ENCODE measurements at places on chromosomes 7 and 10.

DNA sequence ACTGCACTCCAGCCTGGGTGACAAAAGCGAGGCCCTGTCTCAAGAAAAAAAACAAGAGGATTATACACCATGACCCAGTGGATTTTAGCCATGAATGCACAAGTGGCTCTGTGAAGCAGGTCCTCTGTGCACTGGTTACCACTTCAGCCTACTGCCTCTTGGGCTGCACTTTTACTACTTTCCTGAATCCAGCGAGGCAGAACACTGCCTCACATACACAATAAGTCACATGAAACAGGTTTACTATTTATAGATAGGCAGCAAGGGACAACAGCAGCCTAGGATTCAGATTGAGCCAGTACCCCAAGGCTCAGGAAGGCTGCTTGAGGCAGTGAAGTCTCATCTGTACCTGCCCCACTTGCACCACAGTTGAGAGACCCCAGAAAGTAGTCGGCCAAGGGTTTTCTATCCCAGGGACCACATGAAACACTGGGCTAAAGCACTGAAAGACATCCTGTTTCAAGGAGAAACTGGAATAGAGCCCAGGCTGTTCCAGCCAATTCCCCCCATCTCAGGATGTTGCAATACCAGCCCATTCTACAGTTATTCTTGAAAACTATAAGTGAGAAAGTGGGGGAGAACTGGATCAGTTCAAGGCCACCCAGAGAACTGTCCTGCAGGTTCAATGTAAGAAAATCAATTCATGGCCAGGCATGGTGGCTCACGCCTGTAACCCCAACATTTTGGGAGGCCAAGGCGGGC, 10.3 kb upstream of the OGDH start:
- no peak for DNase-seq

DNA sequence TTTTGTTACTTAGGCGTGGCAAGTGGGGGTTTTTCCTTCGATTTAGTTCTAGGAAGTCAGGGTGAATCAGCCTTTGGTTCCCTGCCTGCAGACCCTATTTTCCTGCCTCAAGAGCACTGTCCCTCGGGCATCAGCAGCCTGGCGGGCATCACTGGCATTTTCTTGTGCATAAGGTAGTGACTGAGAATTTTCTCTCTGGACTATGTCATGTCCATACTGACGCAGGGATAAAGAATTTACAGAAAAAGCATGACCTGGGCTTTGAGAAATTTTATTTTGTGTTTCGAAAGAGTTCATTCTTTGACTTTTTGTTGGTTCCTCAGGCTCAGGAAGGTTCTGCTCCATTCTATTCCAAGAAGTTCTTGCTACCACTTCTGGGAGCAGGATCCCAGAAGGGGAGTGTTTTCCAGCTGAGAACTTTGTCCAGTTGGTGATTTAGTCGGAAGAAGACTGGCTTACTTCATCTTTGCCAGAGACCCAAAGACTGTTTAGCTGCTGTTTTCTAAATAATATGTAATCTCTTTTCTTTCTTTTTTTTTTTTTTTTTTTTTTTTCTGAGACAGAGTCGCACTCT, 213.9 kb upstream of the SH2B2 start:
- no peak for DNase-seq

DNA sequence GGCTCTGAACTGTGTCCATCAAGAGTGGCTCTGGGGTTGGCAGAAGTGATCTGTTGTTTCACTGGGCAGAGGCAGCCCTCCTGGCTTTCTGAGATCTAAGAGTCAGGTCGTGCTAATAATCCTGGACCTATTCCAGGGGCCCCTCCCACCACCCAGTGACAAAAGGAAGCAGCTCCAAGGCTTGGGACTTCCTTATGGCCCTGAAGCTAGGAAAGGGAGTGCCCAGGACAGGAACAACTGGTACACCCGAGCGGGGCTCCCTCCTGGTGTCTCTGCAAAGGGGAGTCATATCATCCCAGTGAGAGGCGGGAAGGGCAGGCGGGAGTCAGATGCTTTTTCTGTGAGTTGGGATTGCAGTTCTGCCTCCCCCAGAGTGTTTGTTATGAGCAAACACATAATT, 32.3 kb downstream of the RPS24 start:
- DNase-seq = no peak

GRCh38 chr7:147858421-147858820, 732.1 kb upstream of the C7orf33 start:
- no peak for DNase-seq

- DNase-seq = peak; percentile 46
Observed at GRCh38 chr10:51892965-51893658, 193.7 kb upstream of the CSTF2T start.

DNA sequence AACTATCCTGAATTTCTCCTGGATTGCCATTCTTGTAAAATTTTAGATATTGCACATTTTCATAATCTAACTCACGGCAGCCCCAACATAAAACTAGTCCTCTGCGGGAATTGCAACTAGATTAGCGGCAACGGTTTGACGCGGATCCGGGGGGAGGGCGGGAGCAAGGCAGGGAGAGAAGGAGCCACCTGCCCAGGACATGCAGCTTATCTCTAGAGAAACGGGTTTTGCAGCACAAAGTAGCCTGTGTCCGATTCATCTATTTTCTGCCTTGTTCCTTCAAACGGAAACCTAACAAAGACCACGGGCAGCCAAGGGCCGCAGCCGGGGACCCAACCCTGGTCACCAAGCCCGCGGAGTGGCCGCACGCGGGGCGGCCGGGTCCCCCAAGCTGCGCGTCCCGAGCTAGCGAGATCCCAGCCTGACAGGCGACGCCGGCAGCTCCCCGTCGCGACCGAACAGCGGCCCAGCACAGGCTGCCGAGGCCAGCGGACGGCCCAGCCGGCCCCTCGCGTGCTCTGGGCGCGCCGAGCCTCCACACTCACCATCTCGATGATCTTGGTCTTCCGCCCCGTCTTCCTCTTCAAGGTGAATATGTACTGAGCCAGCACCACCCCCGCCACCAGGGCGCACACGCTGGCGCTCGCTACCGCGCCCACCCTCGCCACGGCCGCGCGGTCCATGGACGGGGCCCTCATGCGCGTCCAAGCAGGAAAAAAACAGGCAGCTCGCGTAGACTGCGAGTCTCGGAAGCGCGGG, at the start of gene NT5C3A:
TSS of gene NT5C3A (minus strand) at position 754 of the 759 bp plus-strand sequence. CDS start at position 683, 71 bp downstream.
- DNase-seq = peak; percentile 44

DNA sequence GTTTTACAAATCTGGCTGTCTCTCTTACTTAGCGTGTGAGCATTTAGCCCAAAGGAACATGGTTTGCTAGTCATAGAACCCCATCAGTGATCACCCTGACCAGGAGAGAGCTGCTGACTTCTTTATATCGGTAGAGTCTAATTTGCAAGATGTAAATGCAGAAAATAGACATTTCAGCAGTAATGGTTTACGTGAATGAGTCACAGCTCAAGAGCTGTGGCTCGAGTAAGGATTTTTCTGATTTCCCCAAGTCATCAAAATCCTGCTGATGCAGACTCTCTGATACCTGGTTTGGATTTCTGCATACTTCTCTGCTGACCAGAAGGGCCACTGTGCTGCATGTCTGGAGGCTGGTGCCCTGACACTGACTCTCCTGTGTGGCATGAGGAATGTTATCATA, 25.7 kb downstream of the NUB1 start:
- no peak for DNase-seq

DNA sequence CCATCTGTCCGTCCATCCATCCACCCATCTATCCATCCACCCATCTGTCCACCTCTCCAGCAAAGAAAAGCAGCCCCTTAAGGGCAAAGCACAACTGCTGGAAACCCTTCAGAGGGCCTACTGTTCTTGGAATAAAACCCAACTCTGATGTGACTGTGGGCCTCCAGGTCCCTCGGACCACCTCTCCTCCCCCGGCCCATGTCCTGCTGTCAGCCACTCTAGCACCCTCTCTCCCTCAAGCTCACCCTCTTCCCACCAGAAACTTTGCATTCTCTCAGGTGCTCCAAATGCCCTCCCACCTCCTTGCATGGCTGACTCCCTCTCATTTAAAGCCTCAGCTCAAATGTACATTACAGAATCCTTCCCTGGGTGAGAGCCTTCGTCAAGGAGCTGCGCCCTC, 110.3 kb downstream of the ARHGAP22 start:
- DNase-seq = no peak

- no peak for DNase-seq
Observed at GRCh38 chr7:151693140-151693539, 173.4 kb upstream of the RHEB start.

GRCh38 chr10:119079599-119080520, 757 bp downstream of the EIF3A start:
- peak; percentile 79 for DNase-seq

GRCh38 chr10:11334436-11334835, 277.0 kb downstream of the USP6NL start:
- no peak for DNase-seq

- DNase-seq = peak; percentile 84
Observed at GRCh38 chr10:15857107-15857575, 3.2 kb downstream of the MINDY3 start.

GRCh38 chr7:155494551-155494950, 36.6 kb downstream of the EN2 start:
- no peak for DNase-seq

- peak; percentile 81 for DNase-seq
Observed at GRCh38 chr7:74453322-74454011, at the start of gene GTF2IRD1. Gene GTF2IRD1, plus strand, starts transcription at chr7:74453906. Its CDS starts 54,175 bp downstream, at chr7:74508081.

GRCh38 chr7:139738101-139738489, 39.7 kb downstream of the HIPK2 start:
- no peak for DNase-seq

DNA sequence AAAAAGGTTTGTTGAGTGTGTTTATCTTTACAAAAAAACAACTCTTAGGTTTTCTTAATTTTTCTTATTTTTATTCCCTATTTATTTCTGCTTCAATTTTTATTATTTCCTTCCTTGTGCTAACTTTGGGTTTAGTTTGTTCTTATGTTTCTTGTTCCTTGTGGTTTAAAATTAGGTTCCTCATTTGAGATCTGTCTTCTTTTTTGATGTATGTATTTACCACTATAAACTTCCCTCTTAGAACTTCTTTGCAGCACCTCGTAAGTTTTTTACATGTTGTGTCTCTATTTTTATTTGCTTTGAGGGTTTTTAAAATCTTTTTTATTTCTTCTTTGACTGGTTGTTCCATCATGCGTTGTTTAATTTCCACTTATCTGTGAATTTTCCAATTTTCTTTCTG, 1217.1 kb upstream of the CELF2 start:
- no peak for DNase-seq

DNA sequence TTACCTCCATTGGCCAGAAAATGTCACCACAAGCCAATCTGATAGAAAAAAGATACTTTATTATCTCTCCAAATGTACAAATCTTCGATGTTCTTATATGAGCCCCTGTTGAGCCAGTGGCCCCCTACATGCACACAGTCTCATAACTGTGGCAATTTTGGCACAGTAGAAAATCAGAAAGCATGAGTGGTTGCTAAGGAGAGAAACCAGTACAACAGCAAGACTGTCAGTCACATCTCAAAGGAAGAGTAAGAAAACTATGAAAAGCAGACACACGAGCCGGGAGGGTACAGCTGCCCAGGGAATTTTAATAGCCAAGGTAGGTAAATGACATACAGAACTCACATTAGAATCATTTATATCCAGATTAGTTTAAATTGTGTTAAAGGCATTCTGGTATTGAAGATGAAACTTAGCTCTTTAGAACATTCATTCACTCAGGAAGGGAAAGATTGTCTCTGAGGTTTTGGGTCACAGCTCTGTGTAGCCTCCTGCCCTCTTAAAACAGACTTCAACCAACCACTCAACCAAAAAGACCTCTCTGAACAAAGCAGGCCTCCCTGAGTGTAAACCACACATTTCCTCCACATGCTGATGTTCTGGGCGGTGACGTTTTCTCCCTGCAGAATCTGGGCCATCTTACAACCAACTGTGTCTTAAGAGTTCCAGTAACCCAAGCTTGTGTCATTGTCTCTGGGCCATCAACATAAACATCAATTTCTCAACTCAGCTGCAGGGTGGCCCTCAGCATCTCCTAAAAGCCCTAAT, 80.8 kb upstream of the ADAM12 start:
- no peak for DNase-seq

DNA sequence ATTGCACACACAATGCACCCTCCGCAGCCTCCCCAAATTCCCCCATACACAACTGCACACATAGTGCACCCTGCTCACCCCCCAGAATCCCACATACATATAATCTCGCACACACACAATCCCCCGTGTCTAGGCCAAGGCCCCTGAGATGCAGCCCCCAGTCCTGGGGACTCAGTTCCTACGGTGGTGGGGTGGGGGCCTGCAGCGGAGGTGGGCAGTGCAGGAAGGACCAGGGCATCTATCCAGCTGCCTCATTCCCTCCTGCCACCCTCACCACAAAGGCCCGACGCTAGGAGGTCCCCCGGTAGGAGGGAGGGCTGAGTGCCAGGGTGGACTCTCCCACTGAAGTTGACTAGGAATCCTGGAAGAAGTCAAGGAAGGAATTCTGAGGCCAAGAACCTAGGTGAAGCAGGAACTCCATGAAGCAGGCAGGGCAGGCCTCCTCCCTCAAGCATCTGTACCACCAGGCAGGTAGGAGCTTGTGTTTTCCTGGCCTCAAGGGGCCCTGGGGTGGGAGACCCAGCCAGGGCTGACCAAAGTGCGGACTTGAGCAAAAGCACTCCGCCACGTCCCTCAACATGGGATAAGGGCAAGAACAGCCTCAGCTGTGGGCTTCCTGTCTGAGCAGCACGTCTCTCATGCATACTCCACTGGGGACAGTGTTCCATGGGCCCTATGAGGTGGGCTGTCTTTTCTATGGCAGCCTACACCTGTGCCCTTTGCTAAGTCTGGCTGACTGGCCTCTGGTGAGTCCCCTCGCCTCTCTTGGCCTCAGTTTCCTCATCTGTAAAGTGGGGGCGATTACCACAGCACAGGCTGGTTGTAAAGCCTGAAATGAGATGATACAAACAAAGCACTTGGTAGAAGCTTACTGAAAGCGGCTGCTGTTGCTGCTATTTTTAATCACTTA, 145.7 kb downstream of the MAPK8 start:
- DNase-seq = no peak

GRCh38 chr7:95867309-95867708, 95.0 kb downstream of the DYNC1I1 start:
- DNase-seq = no peak

DNA sequence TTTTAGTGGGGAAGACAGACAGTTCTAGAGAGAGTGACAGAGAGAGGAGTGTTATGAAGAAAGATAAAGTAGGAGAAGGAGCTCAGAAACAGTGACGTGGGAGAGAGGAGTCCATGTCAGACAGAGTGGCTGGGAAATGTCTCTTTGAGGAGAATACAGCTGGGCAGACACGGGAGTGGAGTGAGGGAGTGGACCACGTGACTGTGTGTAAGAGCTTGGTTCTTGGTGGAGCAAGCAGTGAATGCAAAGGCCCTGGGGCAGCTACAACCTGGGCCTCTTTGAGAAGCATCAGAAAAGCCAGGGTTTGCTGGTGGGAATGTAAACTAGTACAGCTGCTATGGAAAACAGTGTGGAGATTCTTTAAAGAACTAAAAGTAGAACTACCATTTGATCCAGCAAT, 11.9 kb upstream of the PLEKHS1 start:
- no peak for DNase-seq

DNA sequence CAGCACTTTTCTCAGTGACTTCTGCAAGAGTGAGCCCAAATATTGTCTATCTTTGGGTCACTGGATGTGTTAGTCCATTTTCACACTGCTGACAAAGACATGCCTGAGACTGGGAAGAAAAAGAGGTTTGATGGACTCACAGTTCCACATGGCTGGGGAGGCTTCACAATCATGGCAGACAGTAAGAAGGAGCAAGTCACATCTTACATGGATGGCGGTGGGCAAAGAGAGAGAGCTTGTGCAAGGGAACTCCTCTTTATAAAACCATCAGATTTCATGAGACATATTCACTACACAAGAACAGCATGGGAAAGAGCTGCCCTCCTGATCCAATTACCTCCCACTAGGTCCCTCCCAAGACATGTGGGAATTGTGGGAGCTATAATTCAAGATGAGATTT, 6.1 kb upstream of the HSPA12A start:
- DNase-seq = no peak

All from OCI-M1 (cell line).